ENCODE measurements at places on chromosomes 2 and 18.

- DNase-seq = no peak
Measured at GRCh38 chr2:221282386-221282785, 289.7 kb downstream of the EPHA4 start.

- DNase-seq = no peak
Measured at GRCh38 chr2:173217116-173217840, 137.4 kb upstream of the CDCA7 start.

- no peak for DNase-seq
Measured at GRCh38 chr2:216431531-216431856, 19.2 kb downstream of the SMARCAL1 start.

DNA sequence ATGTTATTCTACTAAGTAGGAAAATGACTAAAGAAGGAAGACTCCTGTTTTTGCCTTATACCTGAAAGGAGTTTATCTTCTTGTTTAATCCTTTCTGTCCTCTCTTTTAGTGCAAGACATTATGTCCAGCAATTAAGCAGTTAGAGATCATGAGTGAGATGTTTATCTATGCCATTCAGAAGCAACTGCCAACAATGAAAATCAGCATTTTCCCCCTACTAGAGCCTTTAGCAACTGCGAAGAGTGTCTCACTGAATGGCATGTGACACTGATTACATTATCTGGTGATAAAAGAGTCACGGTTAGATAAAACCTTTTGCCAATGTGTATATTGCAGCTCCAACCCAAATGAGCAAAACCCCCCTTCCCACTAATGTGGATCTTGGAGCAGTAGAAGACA is 357.7 kb upstream of the SYT4 start:
- no peak for DNase-seq

GRCh38 chr2:126720638-126721037 is 64.7 kb downstream of the GYPC start:
- DNase-seq = no peak

DNA sequence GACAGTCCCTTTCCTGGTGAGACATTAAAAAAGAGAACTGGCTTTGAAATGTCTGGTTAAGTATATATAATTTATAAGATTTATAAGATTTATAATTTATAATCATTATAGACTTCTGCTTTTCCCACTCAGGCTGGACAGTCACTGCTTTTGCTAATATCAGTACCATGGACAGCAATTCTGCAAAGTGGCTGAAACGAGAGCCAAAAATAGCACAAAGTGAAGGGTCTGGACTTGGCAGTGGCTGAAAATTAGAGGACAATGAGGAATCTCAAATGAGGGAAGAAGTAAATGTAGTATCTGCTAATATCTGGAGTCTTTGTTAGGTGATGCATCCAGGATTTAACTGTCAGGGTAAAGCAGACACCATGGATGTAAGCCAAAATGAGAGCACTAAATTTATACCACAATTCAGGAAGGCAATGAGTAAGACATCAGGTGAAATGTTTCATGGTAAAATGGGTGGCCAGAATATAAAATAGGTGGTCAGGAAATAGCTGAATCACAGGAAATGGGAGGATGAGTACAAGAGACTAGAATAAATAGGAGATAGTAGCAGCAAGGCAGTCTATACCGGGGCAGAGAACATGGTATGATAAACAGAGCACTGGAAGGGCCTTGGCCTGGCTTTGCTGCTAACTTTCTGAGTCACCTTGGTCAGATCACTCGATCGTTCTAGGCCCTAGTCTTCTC is 39.6 kb upstream of the BOD1L2 start:
- no peak for DNase-seq

- DNase-seq = no peak
Measured at GRCh38 chr2:58483307-58483706, 242.2 kb upstream of the FANCL start.

DNA sequence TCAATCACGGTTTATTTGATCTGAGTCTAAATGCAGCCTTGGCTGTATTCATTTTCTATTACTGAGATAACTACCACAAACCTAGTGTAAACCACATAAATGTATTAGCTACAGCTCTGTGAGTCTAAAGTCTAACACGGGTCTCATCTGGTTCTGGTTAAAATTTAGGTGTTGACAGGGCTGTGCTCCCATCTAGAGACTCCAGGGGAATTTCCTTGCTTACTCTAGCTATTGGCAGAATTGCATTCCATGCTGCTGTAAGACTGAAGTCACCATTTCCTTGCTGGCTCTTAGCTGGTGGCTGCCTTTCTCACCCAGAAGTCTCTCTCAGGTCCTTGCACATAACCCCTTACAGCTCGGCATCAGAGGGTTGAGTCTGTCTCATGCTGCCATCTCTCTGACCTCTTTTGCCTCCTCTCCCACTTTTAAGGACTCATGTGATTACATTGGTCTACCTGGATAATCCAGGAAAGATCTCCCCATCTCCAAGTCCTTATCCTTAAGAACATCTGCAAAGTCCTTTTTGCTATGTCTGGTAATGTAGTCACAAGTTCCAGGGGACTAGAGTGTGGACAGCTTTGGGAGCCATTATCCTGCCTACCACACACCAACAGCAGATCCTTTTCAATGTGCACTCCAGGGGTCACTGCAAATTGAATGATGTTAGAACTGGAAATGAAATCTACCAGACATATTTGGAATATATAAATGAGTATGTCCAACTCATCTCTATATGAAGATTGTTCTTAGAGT is 207.0 kb upstream of the AGAP1 start:
- DNase-seq = no peak

DNA sequence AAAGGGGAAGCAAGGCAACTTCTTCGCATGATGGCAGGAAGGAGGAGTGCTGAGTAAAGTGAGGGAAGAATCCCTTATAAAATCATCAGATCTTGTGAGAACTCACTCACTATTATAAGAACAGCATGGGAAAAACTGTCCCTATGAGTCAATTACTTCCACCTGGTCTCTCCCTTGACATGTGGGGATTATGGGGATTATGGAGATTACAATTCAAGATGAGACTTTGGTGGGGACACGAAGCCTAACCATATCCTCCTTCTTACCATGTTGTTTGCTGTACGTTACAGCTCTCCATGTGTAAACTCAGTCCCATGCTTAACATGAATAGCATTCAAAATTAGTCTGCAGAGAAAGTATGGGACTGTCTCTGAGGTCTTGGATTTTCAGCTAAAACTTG is 1096.8 kb upstream of the ACVR2A start:
- DNase-seq = no peak

- no peak for DNase-seq
Measured at GRCh38 chr2:10566018-10566417, 117.9 kb upstream of the ODC1 start.

GRCh38 chr2:171104379-171104778 is 56.3 kb downstream of the TLK1 start:
- DNase-seq = no peak

GRCh38 chr2:198465970-198466369 is 661.6 kb downstream of the PLCL1 start:
- DNase-seq = no peak

DNA sequence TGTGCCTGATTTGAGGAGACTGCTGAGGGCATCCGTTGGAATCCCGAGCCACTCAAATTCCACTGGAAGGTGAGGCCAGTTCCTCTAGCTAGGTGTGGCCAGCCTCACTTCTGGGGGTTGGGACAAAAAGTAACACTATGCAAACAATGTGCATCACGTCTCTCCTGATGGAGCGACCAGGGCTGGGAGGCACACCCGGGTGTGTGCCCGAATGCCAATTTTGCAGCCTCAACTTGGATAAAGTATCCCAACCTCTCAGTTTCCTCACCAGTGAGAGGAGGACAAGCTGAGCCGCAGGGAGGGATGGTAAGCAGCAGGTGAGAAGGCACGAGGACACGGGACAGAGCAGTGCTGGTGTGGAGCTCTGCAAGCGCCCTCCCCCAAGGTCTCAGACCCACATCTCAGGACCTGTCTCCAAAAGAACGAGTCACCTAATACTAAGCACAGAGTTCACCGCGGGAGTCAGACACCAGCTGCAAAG is 218.3 kb downstream of the HAUS1 start:
- DNase-seq = peak; percentile 25

GRCh38 chr2:118044854-118045253 is 31.0 kb upstream of the CCDC93 start:
- DNase-seq = no peak

DNA sequence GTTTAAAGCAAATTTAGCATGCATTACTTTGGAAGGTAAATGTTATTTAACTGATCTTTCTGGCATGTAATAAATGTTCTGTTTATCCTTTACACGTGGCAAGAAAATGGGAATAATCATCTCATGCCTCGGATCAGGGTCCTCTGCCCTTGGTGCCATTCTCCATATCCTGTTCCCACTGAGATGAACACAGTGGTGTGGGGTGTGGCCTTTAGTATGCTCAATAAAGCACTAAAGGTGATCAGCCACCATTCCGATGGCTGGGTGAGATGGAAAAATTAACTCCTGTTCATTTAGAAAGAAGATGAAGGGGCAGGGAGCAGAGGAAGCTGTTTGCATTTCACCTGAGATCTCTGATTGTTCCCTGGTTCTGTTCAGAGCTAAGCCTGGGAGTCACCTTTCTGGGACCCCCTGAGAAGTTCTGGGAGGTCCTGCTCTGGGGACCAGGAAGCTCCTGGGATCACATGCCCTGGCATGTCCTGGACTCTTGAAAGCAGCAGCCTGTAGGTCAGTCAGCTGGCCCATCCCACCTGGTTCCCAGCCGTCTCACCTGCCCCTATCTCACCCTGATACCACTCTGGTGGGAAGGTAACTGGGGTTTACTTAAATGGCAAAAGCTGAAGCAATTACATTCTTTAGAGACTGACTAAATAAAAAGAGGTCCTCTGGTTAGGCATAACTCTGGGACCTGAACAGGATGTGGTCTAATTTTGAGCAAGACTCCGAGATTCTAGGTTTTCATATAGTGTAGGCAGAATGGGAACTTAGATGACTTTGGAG is 288.9 kb upstream of the EPAS1 start:
- no peak for DNase-seq

- DNase-seq = no peak
Measured at GRCh38 chr2:88176352-88176984, 6.3 kb downstream of the THNSL2 start.

GRCh38 chr2:121707344-121707919 is 29.2 kb downstream of the NIFK start:
- DNase-seq = no peak

DNA sequence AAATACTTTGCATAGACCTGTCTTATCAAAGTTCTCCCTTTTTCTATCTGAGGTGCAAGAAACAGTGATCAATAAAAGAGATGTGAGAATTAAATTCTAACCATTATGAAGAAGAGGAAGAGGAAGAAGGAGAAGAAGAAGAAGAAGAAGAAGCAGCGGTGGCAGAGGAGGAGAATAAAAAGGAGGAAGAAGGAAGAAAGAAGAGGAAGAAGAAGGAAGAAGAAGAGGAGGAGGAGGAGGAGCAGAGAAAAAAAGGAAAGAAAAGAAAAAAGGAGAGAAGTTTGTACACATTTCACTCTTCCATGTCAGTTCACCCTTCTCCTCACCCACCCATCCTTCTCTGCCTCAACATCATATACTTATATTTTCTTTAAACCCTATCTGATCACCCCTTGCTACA is 68.4 kb downstream of the METTL4 start:
- no peak for DNase-seq

GRCh38 chr2:218393750-218394290 is 5.8 kb upstream of the CTDSP1 start:
- DNase-seq = no peak

DNA sequence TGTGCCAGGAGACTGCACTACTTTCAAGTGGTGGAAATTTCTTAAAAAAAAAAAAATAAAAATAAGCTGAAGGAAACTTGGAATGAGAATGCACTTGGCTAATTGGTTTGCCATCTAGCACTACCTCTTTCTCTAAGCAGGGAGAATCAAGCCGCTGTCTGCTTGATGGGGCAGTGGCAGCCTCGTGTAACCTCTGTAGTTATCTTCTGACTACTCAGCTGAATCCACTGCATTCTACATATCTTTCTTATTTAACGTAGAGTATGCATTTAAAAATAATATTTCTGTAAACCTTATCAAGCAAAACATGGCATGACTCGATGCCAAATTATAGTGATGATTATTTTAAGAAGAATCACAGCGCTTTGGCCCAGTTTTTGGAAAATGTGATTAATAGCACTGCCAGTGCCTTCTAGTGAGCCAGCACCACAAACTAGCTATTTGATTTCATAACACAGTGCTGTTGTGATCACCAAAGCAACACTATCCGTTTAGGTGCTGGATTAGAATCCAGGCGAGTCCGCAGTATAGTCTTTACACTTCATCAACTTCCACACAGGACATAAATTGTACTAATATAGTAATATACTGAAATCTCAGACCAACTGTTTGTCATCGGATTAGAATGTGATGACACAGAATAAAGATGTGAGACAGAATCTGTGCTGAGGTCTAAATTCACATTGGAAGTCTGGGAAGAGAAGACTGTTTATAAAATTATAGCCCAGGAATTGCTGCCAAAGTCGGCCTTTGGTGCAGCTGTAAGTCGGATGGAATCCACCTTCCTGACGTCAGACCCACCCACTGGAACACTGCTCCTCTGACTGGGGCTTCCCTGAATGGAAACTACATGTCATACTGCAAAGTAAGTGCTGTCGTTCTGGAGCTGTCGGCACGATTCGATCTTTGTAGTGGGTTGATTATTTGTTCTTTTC is 136.5 kb upstream of the ETAA1 start:
- DNase-seq = peak; percentile 96

- DNase-seq = no peak
Measured at GRCh38 chr2:17538022-17538843, 2.3 kb upstream of the VSNL1 start.

GRCh38 chr2:26172189-26172870 is 558 bp upstream of the GAREM2 start:
- DNase-seq = no peak

DNA sequence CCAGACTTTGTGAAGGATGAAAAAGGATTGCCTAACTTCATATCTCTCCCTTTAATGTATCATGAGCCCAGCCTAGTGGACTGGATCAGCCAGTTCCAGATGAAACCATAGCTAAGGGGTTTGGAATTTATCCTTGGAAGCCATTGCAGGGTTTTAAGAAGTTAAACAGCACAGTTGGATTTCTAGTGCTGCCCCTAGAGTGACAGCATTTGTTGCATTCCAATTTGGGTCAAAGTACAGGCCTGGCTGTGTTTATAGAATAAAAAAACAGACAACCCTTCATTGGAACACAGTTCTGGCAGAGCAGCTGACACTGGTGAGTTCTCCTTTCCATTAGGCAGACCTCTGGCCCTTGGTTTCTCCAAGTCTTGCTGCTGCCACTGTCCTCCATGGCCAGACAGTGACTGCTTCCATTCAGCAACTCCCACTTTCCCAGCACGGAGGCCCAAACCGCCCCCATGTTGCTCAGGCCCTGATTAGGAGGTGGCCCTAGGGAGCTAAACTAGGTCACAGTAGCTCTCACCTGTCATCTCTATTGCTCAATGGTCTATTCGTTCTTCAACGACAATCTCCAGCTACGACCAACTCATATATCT is 8.0 kb downstream of the GPR39 start:
- DNase-seq = peak; percentile 54

DNA sequence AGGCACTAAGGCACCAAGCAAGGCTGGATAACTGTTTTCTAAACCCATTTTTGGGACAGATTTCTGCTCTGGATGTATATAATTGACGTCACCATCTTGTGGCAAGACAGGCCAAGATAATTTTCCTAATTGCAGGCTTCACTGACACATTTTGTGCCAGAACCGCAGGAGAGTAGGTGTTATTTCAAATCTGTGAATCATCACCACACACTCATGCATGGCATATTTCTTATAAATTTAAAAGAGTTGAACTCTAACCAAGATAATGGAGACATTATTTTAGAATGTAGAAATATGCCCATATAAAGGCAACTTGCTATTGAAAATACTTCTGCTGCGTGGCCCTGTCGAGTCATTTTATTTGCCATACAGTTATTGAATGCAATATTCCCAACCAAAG is 68.3 kb upstream of the ACYP2 start:
- no peak for DNase-seq

All from MG63 (cell line).